B cell (primary cell): ENCODE measurements at places on chromosomes 1 and 21. TPM values are rescaled to one million over a fixed set of nuclear protein-coding genes. Genes with fewer than 3 reads are reported as not detected.

HSD3B1 gene
- not detected in 2 replicates for total RNA-seq

IER5 gene
- total RNA-seq = 96.9 and 98.1 TPM in 2 replicates

MEF2D gene
- 127 and 128 TPM in 2 replicates for total RNA-seq

PLA2G4A gene
- total RNA-seq = 0.15 TPM in 1 of 2 replicates, not detected in the other

NEGR1 gene
- total RNA-seq = not detected in 2 replicates

TATDN3 gene
- 28.6 and 30.7 TPM in 2 replicates for total RNA-seq

HRNR gene
- total RNA-seq = not detected in 2 replicates

RAB3B gene
- total RNA-seq = 0.02 TPM in 2 replicates

RYR2 gene
- total RNA-seq = not detected in 2 replicates
